ENCODE measurements at places on chromosomes 1 and 21.
A peak's percentile ranks its signal among the peaks of the same experiment; 100 is the strongest.

- DNase-seq: no peak
Measured at GRCh38 chr21:45343891-45344290, 56.2 kb upstream of the POFUT2 start.

DNA sequence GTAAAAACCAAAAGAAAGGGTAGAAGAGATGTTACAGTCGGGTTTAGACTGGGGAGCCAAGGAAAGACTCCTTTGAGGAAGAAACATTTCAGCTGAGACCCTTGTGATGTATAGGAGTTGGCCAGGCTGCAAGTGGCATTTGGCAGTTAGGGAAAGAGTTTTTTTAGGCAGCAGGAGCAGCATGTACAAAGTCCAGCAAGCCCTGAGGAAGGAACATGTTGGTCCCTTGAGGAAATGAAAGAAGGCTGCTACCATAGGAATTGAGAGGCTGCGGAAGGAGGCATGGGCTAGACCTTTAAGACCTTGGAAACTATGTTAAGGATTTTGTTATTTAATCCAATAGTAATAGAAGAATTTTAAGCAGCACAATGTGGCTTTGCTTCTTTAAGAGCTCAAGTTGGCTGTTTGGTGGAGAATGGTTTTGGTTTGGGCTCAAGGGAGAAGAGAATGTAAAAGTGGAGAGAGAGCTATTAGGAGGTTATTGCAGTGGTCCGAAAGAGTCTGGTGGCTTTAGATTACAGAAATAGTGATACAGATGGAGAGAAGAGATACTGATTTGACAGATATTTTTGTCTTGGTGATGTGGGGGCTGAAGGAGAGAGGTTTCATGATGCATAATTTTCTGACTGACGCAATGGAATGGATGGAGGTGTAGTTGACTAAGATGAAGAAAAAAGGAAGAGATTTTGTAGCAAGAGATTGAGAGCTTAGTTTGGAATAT, 26.6 kb downstream of the SMAP2 start:
- DNase-seq: no peak

GRCh38 chr1:119485201-119485600, 21.8 kb upstream of the HSD3B1 start:
- DNase-seq: no peak

DNA sequence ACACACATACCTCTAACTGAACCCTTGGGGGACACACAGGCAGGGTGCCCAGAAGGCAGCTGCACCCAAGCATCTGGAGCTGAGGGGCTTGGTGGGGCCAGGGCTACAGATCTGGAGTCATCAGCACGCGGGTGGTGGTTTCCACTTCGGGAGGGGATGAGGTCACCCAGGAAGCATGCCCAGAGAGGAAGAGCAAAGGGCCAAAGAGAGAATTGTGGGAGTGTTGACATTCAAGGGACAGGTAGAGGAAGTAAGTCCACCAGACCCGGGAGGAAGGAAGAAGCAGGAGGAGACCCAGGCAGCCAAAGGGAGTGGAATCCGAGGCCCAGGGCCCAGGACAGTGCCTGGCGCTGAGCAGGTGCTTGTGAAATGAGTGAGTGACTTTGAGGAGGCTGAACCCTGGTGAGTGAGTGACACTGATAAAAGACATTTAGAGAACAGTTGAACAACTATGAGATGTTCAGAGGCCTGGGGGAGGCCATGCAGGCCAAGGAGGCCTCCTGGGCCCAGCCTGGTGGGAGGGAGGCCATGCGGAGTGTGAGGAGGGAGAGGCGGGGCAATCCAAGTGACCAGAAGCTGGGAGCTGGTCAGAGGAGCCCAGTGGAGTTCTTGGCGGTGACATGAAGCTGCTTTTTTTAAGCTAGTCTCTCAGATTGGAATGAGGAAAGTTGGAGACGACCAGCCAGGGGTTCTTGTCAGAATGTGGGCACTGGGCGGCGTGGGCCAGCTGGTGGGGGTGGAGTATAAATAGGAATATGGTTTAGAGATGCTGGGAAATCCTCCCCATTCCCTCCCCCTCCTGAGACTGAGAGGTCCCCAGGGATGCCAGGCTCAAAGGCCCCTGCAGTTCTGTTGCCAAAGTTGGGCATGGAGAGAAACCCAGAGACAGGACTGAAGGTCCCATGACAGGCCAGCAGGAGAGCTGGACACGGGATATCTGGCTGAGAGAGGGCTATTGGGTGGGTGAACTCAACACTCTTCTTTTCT, 7.9 kb downstream of the CDK18 start:
- DNase-seq: no peak

GRCh38 chr1:211118407-211119102, 15.4 kb downstream of the KCNH1 start:
- no peak for DNase-seq

GRCh38 chr1:237316352-237316751, 274.4 kb downstream of the RYR2 start:
- DNase-seq: no peak

DNA sequence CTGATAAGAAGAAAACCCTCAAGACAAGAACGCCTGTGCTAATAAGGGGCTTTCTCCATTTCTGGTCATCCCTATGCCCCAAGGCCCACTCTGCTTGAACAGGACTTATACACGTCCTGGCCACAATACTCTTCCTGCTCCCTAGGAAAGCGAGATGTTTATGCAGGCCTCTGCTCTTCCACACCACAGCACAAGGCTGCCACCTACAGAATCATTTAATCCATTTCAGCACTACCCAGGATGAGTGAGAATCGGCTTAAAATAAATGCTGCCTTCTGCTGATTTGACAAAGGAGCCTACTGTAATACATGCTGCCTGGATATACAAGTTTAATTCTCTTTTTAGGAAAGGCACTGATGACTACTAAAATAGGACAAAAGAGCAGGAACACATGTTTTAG, 29.4 kb downstream of the FRRS1 start:
- no peak for DNase-seq

GRCh38 chr1:209491496-209491895, 92.0 kb upstream of the CAMK1G start:
- DNase-seq: no peak

DNA sequence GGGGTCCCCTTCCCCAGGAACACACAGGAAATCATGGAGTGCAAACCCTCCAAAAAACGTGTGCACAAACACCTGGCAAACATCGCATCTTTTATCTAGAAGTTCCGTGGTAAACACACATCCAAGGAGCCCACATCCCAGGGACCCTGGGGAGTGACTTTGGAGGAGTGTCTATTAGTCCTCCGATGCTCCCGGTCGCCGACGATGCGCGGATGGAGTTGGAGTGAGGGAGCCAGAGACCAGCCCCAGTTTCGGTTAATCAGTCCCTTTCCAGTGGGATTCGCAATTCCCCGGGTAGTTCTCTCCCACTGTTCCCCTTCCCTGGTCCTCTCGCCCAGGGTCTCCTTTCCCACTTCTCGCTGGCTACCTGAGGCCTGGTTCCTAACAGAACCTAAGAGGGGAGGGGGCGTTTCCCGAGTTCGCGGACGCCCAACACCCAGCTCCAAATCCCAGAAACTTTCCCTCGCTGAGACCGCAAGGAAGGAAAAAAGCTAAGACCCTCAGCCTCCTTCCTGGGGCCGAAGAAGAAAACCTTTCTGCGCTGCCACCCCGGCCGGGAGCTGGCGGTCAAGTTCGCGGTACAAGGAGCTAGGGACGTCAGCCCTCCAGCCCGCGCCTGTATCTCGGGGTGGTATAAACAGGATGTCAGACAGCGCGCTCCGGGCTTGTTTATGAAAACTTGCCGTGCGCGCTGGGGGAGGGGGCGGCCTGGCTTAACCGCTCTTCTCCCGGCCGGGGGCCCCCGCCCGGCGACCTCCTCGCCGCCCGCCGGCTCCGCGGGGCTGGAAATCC, 787 bp downstream of the JAK1 start:
- DNase-seq: peak; percentile 77

Data from memory B cell (primary cell).